ENCODE measurements at places on chromosomes 12 and 14.
A peak's percentile ranks its signal among the peaks of the same experiment; 100 is the strongest.

GRCh38 chr12:98504368-98504617 is 11.1 kb upstream of the TMPO start:
- no peak for DNase-seq

DNA sequence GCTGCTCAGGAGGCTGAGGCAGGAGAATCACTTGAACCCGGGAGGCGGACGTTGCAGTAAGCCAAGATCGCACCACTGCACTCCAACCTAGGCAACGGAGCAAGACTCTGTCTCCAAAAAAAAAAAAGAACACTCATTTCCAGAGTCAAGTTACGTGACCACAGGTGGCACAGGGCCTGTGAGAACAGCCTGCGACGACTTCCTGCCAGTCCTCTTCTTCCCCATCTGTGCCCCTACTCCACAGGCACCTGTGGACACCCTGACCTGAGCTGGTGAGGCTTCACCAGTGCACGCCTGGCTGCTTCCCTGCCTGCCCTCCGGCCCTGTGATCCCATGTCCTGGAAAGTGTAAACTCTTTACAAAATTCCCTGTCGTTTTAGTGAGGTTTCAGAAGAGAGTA is 77.7 kb downstream of the PPP2R5C start:
- DNase-seq, result no peak

- DNase-seq, result no peak
Measured at GRCh38 chr14:51604073-51604472, 47.6 kb upstream of the FRMD6 start.

DNA sequence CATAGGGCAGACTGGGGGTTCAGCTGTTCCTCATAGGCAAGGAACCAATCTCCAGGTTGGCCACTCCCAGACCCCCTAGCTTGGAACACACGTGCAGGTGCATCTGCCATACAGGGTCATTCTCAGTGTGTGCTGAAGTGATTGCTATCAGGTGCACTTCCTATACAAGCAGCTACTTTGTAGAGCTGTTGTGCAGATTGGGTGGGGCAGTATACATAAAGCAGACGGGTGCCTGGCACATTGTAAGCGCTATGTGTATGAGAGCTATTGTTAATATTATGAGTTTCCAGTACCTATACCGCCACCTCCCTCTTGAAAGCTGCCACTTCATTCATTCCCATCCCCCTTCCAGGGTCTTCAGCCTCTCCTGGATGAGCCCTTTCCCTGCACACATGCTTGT is 17.3 kb downstream of the IRF2BPL start:
- no peak for DNase-seq

GRCh38 chr12:87274594-87275245 is 754.5 kb downstream of the C12orf50 start:
- peak; percentile 10 for DNase-seq

DNA sequence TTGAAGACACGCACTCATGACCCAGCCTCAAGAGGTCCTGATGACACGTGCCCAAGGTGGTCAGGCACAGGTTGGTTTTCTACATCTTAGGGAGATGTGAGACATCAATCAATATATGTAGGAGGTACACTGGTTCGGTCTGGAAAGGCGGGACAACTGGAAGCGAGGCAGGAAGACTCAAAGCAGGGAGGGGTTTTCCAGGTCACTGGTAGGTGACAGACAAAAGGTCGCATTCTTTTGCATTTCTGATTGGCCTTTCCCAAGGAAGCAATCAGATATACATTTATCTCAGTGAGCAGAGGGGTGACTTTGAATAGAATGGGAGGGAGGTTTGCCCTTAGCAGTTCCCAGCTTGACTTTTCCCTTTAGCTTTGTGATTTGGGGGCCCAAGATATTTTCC is 38.6 kb downstream of the GLT1D1 start:
- no peak for DNase-seq

DNA sequence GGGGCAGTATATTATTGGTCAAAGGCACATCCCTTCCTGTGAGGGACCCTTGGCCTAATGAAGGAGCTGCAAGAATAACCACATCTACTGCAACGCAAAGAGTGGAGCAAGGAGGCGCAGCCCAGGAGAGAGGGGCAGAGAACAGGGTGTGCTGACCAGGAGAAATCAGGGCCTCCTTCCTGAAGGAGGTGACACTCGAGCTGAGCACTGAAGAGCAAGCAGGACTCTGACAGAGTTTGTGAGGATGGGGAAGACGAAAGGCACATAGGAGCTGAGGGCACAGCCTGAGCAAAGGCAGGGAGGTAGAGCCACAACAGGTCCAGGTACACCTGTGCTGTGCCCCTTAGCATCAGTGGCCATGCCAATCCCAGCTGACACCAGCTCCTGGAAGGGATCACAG is 60.6 kb downstream of the CCDC85C start:
- DNase-seq, result no peak

GRCh38 chr14:49975276-49975675 is 82.4 kb downstream of the ARF6 start:
- DNase-seq, result no peak

- no peak for DNase-seq
Measured at GRCh38 chr12:50922820-50923219, 29.5 kb upstream of the HIGD1C start.

- no peak for DNase-seq
Measured at GRCh38 chr12:110704750-110705149, 15.8 kb upstream of the HVCN1 start.

GRCh38 chr14:75497191-75497590 is 25.1 kb upstream of the BATF start:
- no peak for DNase-seq

DNA sequence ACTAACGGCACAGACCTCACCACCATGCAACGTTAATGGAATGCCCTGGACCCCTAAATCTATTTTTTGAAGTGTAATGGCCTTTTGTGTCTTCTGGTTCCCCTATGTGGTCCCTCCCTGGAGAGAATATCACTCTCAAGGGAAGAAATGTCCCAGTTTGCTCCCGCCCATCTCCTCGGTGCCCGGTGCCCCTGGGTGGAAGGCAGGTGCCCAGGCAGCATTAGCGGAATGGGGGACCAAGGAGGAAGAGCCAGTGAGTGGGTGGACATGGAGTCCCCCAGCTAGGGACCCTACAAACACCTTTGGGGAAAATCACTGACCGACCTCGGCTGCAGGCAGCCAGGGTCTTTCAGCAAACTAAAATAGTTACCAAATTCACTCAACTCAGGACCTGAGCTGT is 212.1 kb upstream of the RTL1 start:
- no peak for DNase-seq

DNA sequence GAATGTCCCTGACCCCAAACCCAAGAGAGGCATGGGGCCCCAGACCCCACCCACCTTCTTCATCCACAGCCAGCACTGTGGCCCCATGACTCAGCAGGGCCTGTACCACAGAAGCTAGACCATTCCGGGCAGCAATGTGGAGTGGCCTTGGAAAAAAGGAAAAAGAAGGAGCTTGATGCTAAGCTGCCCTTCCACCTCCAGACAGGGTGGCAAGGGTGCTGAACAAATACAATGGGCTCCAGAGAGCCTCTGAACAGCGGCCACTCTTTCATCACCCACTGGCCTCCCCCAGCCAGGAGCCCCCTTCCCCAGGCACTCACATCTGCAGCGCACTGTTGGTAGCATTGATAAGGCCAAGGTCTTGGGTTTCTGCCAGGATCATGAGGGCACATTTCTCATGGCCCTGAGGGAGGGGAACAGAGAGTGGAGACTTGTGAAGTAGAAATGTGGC is 13.9 kb downstream of the SLC39A5 start:
- DNase-seq, result peak; percentile 67

DNA sequence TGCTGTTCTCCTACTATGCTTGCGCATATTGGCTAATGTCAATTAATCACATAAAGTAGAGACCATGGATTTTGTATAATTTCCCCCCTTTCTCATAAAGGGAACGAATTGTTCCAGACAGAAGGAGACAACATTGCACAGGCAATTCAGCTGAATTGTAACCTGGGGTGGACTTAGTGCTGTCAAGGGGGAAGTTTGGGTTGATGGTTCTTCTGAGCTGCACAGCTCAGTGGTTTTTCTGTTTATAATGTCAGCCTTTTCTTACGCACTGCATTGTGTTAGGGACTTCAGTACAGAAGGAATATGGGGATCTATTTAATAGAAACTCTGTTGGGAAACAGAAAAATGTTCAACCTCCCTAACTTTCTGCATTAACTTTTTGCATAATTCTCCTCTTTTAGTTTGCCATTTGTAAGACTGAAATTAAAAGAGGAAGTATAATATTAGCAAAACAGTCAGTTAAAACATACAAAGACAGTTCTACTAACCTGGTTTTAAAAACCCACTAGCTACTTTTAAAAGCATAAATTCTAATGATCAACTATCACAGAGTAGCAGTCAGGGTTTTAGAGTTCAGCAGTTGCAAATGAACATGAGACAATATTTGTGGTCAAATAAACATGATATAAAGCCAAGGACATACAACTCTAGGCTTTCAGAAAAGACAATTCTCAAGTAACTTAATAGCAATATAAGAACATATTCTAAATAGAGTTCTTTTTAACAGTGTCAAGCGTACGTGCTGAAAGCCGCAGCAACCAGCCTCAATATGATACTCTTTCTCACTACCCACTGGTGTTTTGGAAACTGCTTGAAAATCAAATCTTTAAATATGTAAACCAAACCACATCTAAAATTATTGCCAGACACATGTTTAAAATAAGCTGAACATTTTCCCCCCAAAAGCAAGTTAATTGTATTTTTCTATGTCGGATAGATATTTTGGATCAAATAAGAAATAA is 393.0 kb downstream of the FSCB start:
- no peak for DNase-seq

DNA sequence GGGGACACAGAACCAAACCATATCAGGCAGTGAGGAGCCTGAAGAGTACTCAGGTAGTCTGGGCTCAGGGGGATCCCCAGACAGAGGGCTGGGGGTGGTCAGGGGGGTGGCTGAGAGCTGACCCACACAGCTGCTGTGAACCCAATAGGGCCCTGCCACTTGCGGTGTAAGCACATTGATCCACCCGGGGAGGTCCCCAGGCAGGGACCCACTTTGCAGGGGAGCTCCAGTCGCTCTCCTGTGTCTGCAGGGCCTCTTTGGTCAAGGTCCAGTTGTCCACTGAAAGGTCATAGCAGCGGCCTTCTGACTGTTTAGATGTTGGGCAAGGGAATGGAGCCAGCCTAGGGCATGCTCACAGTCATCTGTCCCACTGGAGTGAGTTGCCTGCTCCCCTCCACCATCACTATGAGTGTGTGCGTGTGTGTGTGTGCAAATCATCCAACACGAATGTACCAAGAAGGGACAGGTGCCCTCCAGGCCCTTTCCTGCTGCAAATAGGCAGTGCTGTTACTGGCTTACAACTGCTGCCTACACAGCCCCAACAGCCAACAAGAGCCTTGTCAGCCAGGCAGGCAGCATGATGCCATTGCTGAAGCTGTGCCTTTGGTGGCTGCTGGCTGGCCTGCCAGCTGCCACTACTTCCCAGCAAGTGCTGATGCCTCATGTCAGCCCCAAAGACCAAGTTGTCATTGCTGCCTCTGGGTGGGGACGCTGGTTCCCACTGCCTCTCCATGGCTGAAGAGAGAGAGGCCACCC is 71.3 kb downstream of the TSPAN11 start:
- no peak for DNase-seq

DNA sequence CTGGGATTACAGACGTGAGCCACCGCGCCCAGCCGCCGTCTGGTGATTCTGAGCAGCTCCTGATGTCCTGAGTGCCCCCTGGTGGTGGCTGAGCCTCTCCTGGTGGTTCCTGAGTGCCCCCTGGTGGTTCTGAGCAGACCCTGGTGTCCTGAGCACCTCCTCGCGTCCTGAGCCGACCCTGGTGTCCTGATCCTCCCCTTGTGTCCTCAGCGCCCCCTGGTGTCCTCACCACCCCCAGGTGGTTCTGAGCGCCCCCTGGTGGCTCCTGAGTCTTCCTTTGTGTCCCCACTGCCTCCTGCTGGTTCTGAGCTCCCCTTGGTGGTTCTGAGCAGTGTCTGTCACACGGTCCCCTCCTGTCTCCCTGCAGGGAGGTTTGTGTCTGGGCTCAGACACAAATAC is 1304.9 kb downstream of the TMEM121 start:
- peak; percentile 9 for DNase-seq

GRCh38 chr12:95805864-95806671 is 15.5 kb upstream of the NTN4 start:
- no peak for DNase-seq
